Cortex of kidney (tissue), 1 donor: ENCODE measurements at places on chromosomes 12 and 14.

DNA sequence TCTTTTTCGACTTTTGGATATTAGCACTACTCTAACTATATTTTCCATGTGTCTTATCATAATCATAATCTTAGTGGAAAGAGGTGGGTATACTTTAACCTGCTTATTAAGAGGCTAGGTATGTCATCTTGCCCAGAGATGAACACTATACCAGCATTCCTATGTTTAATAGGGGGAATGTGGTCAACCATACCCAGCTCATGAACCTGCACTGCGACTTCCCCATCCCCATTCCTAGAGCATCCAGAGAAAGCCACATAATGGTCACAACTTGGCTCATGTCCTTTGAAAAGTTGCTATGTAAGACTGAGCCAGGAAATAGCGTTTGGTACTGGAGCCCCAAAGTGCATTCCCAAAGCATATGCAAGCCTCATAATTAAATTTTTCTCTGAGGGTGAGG, 55.2 kb downstream of the TMCC3 start:
- DNase-seq: no peak

- DNase-seq: no peak
Measured at GRCh38 chr14:88729159-88729558, 63.6 kb downstream of the EML5 start.

DNA sequence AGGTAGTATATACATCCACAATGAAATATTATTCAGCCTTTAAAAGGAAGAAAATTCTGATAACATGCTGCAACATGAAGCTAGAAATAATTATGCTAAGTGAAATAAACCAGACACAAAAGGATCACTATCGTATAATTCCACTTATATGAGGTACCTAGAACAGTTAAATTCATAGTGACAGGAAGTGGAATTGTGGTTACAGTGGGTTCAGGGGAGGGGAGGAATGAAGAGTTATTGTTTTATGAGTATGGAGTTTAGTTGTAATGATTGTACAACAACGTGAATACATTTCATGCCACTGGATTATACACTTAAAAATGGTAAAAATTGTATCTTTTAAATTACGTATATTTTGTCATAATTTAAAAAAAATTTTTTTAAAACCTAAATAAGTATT, 21.0 kb downstream of the EEA1 start:
- DNase-seq: no peak

DNA sequence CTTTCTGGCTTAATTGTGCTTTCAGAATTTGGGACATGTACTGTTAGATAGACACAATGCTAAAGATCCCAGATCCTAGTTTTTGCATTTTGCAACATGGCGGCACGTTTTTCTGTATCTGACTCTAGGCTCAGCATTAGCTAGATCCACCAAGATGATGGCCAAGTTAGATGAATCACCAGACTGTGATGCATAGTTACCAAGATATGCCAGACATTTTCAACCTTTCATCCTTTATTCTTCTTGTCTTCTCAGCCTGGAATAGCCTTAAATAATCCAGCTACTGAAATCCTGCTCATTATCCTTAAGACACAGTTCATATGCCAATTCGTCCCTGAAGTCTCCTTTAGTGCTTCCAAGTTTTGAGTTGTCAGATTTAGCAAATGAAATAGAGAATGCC, 144.9 kb upstream of the CRY1 start:
- no peak for DNase-seq

GRCh38 chr12:57479376-57480115, at the start of gene ARHGAP9:
Gene ARHGAP9, minus strand, starts transcription at chr12:57479866. Its CDS starts 460 bp downstream, at chr12:57479406.
- DNase-seq: no peak

DNA sequence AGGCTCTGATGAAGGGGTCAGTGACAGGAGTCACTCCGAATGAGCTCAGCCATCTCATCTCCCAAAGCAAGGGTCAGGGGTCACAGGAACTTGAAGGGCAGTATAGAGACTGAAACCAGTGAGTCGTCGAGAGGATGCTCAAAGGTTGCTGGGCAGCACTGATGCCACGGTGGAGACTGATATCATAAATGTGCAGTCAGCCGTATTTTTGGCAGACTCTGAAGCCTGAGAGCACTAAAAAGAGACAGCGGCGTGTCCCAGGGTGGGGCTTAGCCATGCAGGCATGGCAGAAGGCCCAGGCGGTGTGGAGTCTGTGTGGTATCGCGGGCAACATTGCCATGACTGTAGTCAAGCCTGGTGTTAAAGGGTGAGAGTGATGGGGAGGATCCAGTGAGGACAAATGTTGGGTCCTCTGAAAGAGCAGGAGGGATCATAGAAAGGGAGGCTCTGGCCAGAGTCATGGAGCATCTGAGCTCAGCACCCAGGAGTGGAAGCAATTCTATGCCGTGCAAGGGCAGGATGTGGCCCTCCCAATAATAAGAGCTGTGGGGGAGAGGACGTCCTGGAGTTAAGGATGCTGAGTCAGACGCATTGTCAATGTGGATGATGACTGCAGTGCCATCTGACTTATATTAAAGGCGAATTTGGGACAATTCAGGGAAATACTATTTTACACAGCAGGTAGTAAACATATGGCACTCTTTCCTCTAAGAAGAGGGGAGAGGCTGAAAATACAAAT, 241.2 kb upstream of the FKBP4 start:
- DNase-seq: no peak

- no peak for DNase-seq
Measured at GRCh38 chr12:27285403-27285802, 41.3 kb downstream of the STK38L start.

GRCh38 chr14:64775081-64775777, 71.0 kb downstream of the PLEKHG3 start:
- DNase-seq: no peak

DNA sequence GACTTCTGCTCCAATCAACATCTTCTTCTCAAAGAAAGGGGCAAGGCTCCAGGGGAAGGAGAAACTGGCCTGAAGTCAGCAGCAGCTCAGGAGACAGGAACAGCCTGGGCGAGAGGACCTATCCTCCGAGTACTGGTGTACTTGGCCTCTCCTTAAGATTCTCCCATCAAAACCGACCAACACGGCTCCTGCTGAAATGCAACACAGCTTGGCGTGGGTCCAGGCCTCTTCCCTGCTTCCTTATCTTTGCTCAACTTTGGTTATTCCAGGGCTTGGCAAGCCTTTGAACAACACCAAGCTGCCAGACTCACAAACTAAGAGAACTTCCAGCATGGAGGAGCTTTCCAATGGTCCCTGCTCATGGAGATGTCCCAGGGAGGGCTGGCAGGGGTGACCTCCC, 377.4 kb downstream of the BCL11B start:
- no peak for DNase-seq

GRCh38 chr14:39977198-39977597, 545.0 kb upstream of the FBXO33 start:
- no peak for DNase-seq

- DNase-seq: no peak
Measured at GRCh38 chr12:58263816-58264215, 322.4 kb downstream of the ATP23 start.

GRCh38 chr14:73026243-73026844, 562 bp downstream of the ZFYVE1 start:
- no peak for DNase-seq

DNA sequence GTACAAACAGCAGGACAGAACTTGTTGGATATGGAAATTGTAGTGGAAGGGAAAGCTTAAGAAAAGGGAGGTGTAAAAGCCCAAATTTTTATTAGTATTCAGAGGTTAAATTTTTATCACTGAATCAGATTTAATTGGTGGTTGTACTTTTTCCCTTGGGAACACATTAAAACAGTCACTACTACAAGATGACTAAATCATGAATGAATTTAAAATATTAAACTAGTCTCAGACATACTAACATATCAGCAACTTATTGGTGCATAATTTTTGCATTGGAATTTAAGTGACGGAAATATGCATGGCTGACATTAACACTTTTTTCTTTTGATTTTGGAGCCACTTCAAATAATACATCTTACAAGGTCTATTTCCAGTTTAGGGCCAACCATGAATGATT, 27.6 kb downstream of the SAMD4A start:
- no peak for DNase-seq

- DNase-seq: no peak
Measured at GRCh38 chr12:27426743-27427487, 19.6 kb upstream of the SMCO2 start.

DNA sequence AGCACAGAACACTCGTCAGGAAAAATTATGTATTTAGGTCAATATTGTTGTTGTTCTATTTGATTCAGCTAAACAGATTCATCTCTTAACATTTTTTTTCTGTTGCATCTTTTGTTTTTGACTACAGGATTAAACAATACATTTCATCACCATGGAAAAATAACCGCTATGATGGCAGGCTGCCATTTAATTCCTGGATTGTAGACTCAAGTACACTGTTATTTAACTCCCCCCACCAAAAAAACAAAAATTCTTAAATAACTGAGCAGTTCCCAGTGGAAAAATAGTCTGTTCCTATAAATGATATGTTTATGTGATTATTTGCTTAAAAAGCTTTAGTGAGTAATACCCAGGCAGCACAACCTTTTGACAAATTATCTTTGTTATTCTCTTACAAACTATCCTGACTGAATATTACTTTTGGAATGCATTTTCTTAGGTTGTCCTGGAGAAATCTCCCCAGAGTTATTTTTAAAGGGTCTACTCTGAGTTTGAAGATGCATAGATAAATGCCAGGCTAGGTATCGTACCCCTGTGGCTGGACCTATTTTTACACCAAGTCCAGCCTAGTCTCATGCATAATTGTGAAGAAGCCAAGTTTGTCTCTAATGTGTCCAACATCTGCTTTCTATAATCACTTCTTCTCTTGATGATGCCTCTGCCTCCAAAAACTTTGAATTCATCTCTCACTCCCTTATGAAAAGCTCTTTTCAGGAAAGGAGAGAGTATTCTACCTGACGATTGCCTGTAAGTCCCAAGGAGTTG, 3.7 kb downstream of the KERA start:
- no peak for DNase-seq

DNA sequence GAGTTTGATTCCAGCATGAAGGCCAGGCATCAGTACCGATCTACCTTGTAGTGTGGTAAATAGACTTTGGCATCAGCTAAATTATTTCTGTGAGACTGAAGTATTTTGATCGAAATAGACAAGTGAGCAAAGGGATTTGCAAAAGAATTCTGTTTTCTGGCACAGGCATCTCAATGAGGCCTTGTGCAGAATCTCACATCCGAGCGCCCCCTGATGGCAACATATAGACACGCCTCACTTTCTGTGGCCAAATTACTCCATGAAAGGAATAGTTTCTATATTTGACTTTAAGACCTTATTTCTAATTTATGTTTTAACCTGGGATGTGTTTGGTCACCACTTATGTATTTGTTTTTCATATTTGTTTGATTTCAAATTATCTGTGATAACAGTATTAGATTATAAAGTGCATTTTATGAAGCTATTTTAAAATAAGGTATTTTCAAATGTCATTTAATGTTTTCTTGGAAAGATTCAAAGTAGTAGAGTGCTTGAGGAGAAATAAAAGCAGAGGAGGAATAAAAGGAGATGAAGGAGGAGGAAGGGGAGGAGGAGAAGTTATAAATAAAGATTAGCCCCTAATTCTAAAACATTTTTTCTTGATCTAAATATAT, 731.9 kb downstream of the NRXN3 start:
- DNase-seq: no peak
